ENCODE measurements at places on chromosomes 5 and 9. TPM values are rescaled to one million over a fixed set of nuclear protein-coding genes. Genes with fewer than 3 reads are reported as not detected.

GRCh38 chr9:113898596-113898995 lies 22.5 kb downstream of the ZNF618 start:
- DNase-seq: no peak

DNA sequence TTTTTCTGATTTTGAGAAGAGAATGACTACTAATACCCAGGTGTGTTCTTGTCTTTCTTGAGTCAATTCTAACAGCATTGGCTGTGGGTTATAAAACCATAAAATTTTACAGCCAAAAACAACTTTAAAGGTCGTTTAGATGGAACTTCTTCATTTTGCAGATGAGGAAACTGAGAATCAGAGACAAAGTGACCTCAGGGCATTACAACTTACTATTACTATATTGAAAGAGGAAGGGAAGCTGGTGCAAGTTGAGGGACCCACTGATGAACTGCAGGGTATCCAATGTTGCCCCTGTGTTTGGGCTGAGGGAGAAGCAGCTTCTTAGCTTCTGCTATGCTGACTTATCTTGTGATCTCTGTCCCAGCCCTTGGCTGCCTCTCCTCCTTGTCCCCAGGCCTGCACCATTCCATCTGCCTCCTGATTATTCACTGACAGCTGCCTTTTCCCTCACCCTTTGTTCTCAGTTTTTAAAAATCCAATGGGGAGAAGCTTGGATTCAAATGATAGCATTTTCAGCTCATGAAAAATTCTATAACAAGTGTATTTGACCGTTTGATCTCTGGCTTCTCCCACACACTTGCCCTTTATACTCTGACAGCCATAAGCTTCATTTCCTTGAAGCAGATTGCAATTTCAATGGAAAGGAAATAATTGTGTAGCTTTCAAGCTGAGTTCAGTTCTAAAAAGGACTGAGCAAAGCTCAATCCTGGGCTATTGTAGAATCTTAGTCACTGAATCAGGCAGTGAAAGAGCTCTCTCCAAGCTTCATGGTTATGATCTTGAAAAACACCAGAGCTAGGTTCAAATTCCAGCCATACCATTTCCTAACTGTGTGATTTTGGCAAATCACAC lies 68.5 kb downstream of the TMC1 start:
- no peak for DNase-seq

- no peak for DNase-seq
Observed at GRCh38 chr9:126999315-127000068, 84.9 kb downstream of the RALGPS1 start.

DNA sequence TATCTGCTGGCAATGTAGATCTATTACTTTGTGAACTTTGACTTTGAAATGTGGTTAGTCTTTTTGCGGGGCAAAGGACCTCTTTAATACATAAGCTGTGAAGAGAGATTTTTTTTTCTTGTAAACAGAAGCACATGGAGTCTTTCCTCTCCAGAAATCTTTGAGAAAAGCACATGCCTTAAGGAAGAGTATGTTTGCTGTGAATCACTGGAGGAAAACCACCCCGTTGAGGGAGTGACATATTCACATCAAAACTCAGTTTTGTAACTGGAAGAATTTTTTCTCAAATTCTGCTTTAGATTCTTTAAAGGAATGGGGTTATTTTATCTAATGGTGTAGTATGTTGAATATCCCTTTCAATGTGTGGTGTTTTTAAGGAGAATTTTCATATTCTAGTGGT lies 3.5 kb downstream of the DMRT3 start:
- no peak for DNase-seq

DNA sequence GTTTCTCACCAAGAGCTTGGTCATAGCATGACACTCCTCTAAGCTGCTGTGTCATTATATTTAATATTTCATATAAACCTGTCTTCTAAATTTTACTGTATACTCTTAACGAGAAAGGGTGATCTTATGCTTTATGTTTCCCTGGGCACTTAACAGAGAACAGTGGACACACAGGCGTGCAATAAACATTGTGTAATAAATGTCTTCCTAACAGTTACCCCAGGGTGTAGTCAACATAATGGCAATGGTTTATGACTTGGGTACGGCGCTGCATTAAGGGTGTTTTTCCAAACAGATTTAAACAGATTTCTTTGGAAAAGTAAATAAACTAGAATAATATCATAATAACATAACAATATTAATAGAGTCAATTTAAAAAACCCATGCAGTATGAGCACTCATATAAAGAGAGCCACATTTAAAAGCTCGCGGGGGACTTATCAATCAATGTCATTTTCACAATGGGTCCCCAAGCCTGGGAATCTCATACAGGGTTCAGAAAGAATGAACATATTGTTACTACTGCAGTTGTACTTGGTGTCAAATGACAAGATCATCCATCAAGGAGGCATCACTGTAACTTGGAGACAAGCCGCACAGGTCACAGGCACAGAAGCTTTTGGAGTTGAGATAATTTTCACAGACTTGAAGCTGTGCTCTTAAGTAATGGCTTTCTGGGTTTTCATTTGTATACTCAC lies 376.4 kb downstream of the CTNND2 start:
- no peak for DNase-seq

DNA sequence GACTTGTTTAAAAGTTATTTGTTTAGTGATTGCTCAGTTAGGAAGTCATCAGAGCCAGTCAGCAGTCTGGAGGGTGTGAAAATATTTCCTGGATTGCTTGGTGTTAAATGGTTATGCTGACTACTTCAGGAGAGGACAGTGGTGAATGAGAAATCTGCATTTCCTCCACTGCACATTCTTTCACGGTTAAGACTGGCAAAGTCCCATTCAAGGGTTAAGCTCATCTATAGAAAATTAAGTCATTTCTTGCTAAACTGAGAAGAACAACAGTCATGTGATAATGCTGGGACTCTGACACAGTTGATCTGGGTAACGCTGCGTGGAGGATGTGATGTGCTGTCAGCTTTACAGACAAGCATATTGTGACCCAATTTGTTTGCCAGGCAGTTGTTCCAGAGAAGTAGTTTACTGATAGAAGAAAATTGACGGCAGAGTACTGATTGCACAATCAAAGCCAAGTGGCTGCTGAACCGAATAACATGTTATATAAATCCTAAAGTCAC lies 80.4 kb downstream of the GRAMD2B start:
- no peak for DNase-seq

GRCh38 chr5:100409660-100410151 lies 125.5 kb upstream of the FAM174A start:
- DNase-seq: no peak

DNA sequence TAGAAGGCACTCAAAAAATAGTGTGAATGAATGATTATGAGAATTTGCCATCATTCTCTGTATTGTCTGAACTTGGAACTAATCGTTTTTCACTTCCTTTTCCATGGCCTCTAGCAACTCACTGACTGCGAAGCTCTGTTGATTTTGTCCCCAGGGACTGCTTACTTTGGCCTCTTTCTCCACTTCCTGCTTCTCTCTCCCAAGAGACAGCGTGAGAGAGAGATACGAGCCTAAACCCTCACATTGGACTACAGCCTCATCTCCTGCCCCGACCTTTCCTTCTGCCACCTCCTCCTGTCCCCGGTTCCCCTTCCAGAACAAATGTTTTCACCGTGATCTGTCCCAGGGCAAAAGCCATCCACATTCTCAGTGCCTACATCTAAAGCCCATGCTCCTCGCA lies 300.8 kb upstream of the PANK3 start:
- DNase-seq: no peak

- peak; percentile 19 for DNase-seq
Observed at GRCh38 chr9:134475011-134475790, 148.9 kb downstream of the RXRA start.

- DNase-seq: no peak
Observed at GRCh38 chr9:21904776-21905175, 89.4 kb downstream of the CDKN2A start.

- peak; percentile 93 for DNase-seq
Observed at GRCh38 chr9:6681147-6681956, 35.8 kb upstream of the GLDC start.

DNA sequence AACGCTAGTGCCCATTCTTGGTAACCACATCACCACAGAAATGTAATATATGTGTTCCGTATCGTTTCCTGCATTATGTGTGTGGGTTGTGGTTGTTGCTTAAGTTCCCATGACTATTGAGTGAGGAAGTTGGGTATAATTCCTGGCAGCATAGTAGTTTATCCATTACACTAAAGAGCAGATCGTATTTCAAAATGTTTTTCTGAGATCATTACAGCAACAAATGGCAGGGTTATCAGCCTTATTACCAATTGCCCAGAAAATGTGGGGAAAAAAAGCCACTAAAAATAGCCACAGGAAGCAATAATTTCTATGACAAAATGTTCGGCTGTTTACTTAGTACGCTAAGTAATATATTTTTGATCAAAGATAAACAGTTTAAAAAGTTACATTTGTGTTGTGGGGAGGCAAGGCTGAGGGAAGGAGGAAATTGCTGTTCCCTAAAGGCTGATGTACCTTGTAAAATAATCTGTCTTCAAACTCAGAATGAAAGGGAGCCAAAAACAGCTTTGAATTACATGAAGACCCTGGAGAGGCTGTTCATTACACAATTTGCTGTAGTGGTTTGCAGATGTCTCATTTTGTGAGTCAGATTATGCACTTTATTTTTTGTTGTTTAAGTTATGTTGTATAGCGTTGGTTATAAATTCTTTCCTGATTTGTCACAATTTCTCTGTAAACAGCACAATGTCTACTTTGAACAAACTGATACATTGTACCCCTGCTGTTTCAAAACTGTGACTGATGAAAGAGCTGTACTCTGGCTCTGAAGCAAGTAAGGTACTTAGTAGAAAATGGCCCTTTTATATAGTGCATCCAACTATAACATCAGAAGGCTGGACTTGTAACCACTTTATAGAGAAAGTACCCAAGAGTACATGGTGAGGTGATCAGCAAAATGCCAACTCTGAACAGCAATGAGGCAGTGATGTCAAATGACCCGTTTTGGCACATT lies 1028.5 kb downstream of the NR2F1-AS1 start:
- no peak for DNase-seq

MSMP gene
- 23.2 TPM for total RNA-seq

SRD5A1 gene
- 13.6 TPM for total RNA-seq

LCN9 gene
- total RNA-seq: not detected

LTC4S gene
- 0.66 TPM for total RNA-seq

FOXD4L5 gene
- total RNA-seq: 0.11 TPM

PROB1 gene
- total RNA-seq: 2.5 TPM

CDX1 gene
- total RNA-seq: not detected

MYMK gene
- not detected for total RNA-seq

Data from pulmonary artery endothelial cell (primary cell).